ENCODE measurements at places on chromosomes 5 and 9.
A peak's percentile ranks its signal among the peaks of the same experiment; 100 is the strongest.

- no peak for DNase-seq
Observed at GRCh38 chr5:112876362-112876761, 15.3 kb downstream of the SRP19 start.

GRCh38 chr9:124662561-124662960 is 108.5 kb downstream of the NR6A1 start:
- DNase-seq: no peak

DNA sequence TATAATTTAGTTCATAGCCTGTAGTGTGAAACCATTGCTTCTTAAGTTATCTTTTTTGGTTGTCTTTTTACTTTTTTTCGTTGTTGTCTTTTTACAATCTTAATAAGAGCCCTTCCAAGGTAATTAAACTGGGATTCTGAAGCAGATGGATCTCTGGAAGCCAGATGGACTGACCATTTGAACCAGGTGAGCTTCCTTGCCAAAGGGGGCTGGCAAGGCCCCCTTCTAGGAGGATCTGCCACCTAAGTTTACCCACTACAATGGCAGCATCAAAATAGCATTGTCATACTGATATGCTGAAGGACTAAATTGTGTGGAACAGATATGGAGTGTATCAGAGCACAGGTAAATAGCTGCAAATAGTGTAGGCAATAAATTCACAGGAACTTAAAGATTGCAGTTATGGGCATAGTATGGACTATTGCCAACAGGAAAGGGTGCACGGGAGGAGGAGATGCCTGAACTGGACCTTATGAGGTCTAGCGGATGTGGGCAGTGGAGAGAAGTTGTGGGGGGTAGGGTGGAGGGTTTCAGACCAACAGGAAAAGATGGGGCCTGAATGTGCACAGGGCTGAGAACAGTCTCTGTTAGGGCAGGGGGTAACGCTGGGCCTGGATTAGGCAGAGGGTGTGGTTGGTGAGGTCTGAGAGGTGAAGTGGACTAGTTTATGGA is 61.5 kb upstream of the CTXN3 start:
- DNase-seq: no peak

DNA sequence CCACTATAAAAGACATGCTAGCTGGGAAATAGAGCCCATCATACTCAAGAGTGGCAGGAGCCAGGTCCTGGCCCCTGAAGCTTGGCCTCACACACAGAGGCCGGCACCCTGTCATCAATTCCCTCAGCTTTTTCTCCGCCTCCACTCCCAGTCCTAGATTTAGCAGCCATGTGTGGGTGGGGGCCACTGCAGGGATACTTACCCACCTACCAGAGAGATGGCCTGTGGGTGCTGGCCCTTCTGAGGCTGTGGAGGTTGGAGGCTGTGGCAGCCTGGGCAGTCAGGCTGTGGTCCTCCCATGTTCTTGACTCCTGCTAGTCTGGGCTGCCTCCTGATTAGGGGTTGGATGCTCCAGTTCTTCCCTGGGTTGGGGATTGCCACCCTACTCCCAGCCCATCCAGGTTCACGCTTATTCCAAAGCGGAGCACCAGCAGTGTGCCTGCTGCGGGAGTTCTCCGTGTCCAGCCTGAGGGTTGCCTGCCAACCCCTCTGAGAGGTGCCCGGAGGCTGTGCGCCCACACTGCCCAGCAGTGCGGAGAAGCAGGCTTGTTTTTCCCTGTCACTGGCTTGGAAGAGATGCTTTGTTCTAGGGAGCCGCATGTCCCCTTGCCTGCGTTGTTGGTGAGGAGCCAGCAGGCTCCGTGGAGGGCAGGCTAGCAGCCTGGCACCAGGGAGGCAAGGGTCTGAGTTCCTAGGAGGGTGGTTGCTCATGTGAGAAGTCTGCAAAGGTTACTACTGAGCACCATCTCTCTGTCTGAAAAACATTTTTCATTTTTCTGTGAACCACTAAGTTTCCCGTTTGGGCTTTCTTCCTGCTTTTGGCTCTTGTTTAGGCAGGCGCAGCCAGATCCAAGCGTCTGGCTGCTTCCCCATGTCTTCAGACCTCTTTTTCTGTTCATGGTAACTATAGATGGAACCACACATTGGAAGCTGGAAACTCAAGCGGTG is 7.5 kb downstream of the SLC22A5 start:
- no peak for DNase-seq

GRCh38 chr9:88418715-88419540 is 30.7 kb downstream of the SPIN1 start:
- no peak for DNase-seq

DNA sequence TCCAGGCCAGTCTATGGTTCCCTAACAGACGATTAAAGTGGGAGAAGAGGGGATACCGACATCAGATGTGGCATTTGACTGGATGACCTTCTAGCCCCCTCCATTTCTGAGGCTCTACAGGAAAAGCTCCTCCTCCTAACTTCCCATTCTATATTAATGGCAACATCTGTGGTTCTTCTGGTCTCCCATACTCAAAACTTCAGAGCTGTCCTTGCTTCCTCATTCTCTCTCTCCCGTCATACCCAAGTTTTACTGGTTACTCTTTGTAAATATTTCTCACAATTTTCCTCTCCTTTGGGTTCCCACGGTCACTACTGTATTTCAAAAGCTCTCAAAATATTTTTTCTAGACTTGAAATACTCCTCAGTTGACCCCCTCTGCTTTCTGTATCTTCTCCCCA is 36.0 kb upstream of the IL7R start:
- no peak for DNase-seq

GRCh38 chr9:93949694-93950449 is 5.3 kb downstream of the BARX1 start:
- DNase-seq: no peak

DNA sequence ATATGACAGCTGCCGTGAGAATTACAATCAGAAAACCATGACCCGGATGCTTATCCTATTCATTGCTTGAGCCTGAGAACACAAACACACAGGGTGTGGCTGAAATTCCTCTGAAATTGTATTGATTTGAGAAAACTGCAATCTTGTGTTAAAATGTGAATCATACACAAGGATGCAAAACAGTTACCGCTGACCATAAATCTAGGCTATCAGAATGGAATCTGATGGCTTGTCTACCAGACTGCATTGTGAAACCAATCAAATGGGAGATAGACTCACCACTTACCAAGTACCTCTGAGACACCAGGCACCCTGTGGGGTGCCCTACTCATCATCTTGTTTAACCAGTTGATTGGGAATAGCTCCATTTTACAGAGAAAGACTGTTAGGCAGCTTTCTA is 188.7 kb upstream of the MSX2 start:
- DNase-seq: no peak

DNA sequence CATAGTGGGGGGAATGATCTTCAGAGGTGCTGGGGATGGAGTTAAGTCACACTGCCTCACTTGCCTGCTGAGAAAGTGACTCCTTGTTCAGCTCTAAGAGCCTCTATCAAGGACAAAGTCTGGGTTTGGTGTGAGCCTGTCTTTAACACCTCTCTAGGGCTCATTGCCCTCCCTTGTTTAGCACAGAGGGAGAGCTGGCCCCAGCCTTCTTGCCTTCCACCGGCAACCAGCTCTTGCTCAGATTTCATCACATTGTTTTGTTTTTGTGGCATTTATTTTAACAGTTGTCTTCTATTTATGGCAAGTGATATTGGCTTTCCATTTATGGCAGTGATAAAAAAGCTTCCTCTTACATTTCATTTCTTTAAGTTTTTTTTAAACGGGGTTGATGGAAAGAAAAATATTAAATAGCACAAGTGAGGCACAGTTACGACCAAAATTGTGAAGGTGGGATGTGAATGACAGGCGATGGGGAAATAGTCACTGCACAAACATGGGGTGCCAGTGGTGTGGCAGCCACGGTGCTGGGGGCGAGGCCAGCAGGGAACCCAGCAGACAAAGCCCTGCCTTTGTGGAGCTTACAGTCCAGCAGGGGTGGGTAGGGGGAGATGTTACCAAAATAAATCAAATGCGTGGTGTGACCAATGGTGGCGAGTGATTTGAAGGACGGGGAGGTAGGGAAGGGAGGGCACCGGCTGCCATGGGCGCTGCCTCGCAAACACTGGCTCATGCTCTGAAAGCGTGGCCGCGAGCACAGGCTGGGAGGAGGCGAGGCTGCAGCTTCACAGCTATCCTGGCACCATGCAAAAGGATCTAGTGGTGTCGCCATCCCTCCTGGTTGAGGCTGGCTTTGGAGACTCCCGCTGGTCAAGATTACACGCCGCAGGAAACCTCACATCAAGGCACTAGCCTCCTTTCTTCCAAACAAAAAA is 21.2 kb upstream of the UNC5A start:
- no peak for DNase-seq

DNA sequence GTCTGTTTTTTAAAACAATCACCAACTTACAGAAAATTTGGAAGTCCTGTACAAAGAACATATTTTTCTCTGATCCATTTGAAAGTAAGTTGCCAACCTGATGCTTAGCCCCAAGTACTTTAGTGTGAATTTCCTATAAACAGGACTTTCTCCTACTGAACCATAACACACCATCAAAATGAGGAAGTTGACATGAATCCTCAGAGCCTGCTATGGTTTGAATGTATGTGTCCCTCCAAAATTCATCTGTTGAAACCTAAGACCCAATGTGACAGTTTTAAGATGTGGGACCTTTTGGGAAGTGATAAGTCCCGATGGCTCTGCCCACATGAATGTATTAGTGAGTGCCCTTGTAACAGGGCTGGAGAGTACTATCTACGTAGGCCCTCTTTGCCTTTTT is 6.4 kb upstream of the ACOT12 start:
- no peak for DNase-seq

- no peak for DNase-seq
Observed at GRCh38 chr5:73805449-73805848, 179.5 kb downstream of the ARHGEF28 start.

DNA sequence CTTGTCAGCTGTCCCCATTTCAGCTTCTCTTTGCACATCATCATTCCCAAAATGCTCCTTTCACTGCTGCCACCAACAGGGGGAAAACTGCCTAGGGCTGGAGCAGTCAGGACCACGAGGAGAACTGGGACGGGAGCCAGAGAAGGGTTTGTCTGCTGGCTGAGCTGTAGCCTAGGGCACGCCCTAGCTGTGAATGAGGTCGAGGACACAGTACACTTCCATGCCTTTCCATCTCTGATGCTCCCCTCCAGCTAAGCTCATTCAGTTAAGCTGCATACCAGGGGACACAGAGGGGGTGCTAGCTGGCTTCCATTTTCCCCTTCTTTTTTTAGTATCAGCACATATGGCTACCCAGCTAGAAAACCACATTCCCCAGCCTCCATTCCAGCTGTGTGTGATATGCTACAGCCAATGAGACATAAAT is 64.7 kb downstream of the STK10 start:
- DNase-seq: no peak

GRCh38 chr9:118362596-118362995 is 658.4 kb downstream of the TLR4 start:
- no peak for DNase-seq

DNA sequence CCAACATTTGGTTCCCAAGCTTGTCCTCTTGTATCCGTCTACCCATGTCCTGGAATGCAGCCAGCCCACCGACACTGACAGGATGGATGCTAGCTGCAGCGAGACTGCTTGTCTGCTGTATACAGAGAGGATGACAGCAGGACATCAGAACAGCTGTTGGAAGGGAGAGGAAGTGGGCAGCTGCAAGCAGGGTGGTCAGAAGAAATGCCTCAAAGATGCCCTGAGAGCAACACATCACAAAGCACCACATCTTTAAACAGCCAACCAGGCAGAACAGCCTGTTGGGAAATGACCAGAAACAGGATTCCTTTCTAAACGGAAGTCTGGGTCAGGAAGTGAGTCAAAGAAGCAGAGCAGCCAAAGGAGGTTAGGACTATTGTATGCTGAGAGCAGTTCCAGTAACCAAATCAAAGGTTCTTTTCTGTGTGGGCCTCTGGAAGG is 219.1 kb downstream of the NDUFS4 start:
- DNase-seq: no peak

- DNase-seq: no peak
Observed at GRCh38 chr9:132426639-132427414, 16.8 kb downstream of the CFAP77 start.

DNA sequence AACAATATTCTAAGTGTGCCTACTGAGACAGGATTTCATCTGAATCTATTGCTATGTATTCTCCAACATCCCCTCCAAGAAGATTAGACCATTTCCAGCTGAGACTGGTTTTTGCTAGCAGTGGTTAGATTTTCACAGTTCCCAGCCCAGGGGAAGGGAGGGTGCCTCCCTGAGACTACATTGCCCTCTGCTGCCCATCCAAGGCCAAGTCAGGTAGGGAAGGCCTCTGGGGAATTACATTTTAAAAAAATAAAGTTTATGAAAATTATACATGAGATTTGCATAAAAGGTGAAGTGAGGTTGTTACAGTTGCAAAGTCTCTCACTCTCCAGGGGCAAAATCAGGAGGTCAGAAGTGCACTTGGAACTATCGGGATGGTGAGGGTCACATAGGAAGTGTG is 28.0 kb upstream of the SYK start:
- no peak for DNase-seq

DNA sequence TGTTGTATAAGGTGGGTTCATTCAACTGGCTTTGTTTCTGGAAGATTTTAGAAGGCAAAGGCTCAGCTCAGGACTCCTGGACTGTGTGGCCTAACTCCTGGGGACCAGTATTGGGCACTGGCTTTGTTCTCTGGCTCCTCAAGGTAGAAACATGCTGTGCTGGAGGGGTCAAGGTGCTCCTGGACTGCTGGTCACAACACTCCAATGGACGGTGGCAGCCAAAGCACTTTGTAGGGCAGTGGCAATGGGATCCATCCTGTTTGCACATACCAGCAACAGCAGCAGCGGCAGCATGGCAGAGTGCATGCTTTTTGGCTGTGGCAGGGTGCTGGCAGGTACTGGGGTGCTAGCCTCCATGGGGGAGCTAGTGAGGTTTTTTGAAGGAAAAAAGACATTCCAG is 65.3 kb downstream of the SLCO6A1 start:
- DNase-seq: no peak

GRCh38 chr9:6759185-6759977 is 1.6 kb downstream of the KDM4C start:
- DNase-seq: peak; percentile 55

DNA sequence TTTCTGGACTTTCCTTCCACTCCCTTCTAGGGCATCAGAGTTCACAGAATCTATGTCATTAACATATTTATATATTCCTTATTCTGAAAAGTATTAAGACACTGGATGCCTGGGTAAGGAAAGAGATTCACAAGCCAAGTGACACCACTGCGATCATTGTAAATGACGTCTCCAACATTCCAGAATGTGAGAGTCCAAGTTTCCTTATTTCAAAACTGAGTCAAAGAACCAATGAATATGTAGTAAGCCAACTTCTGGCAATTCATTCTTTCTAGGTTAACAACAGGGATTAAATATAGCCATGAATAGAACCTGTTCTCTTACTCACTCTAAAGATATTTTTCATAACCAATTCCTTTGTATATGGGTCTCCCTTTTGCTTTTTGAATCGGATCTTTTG is 18.1 kb downstream of the RAI14 start:
- DNase-seq: peak; percentile 87

GRCh38 chr5:114360816-114361723 is 800 bp upstream of the KCNN2 start:
- DNase-seq: no peak
